ENCODE measurements at places on chromosomes 5 and 9. TPM values are rescaled to one million over a fixed set of nuclear protein-coding genes. Genes with fewer than 3 reads are reported as not detected.

Gene AK8
- 0.09 TPM for polyA plus RNA-seq

Gene RETREG1
- polyA plus RNA-seq, result 36.0 TPM

Gene CD72
- polyA plus RNA-seq, result 1.6 TPM

Gene TXNDC8
- not detected for polyA plus RNA-seq

Gene FAXDC2
- polyA plus RNA-seq, result 30.9 TPM

All from small intestine (tissue), 16 donors.